Activated CD8-positive, alpha-beta memory T cell treated with anti-CD3 and anti-CD28 coated beads for 1 hour (primary cell): ENCODE measurements at places on chromosomes 16 and 17.

DNA sequence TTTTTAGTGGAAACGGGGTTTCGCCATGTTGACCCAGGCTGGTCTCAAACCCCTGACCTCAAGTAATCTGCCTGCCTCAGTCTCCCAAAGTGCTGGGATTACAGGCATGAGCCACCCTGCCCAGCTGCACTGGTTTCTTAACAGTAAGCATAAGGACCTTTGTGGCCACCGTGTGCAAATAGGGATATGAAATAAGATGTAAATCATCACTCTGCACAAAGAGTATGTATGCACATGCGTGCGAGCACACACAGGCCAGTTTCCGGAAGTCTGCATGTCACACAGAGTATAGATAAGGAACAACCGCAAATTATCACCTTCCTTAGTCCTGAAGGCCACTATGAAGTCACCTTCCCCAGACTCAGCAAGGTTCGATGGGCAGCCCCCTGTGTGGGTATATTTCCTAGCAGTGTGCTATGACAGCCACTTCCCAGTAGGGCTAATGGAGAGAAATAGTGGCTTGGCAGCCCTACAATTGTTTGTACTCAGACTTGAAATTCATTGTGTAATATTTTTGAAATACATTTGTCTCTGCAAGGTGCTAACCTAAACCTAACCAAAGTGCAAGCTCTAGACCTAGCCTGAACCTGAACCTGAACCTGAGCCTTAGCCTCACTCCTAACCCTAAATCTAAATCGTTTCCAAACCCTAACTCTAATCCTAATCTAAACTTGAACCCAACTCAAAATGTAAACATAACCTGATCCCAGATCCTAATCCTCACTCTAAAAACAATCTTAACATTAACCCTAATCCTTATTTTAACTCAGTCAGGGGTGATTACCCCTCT, 48.4 kb upstream of the SKAP1 start:
- no peak for DNase-seq

GRCh38 chr17:63356337-63356757, 89.8 kb downstream of the CYB561 start:
- no peak for DNase-seq

- DNase-seq, result no peak
These were observed 311.6 kb downstream of the FOXL1 start for GRCh38 chr16:86889974-86890373.

- DNase-seq, result no peak
These were observed 36.6 kb downstream of the C16orf78 start for GRCh38 chr16:49410226-49410625.

DNA sequence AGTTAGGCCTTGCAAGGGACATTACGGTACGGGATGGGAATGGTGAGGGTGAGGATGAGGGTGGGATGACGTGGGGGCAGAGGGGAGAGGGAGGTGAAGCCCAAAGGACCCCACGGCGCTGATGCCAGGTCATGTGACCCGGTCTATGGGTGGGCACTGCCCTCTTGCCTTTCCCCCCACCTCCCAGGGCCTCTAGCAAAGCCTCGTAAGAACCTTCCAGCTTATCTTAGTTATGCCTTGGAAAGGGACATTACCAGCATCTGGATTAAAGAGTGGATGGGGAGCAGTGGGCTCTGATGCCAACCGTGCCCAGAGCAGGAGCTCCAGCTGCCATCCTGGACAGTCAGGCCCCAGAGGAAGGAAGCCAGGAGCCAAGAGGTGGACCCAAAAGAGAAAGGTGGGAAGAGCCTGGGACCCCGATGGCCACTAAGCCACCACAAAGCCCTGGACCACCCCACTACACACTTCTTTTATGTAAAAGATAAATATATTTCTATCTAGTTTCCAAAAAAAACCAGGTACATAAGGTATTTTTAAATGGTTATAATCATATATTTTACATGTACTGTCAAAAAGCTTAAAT, 40.9 kb downstream of the TK2 start:
- no peak for DNase-seq

DNA sequence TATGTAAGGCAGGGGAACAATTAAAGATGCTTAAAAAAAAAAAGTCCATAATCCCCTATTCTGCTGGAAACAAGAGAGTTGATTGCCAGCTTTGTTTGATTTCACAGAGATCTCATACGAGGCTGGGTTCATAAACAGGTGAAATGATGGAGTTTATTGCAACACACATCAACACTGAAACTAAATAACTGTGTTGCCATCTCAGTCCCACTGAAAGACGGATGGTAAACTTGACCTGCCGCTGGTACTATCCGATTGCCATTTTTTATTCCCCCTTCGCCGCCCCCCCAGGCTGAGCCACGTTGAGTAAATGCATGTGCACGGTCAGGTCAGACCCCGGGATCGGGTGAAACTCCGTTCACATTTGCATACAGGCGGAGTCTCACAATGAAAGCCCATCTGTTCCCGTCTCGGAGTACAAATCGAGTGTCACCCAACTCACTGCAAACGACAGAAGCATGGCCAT, 119.2 kb downstream of the SKAP1 start:
- no peak for DNase-seq

GRCh38 chr17:74763565-74764387, 12.4 kb downstream of the NAT9 start:
- no peak for DNase-seq

- DNase-seq, result no peak
These were observed 183.0 kb downstream of the PHKB start for GRCh38 chr16:47644166-47644565.

GRCh38 chr17:69078864-69079263, 18.1 kb upstream of the ABCA9 start:
- DNase-seq, result no peak

GRCh38 chr16:86975445-86975844, 341.7 kb downstream of the C16orf95 start:
- DNase-seq, result no peak

- DNase-seq, result no peak
These were observed 6.3 kb upstream of the KCNG4 start for GRCh38 chr16:84245956-84246678.

DNA sequence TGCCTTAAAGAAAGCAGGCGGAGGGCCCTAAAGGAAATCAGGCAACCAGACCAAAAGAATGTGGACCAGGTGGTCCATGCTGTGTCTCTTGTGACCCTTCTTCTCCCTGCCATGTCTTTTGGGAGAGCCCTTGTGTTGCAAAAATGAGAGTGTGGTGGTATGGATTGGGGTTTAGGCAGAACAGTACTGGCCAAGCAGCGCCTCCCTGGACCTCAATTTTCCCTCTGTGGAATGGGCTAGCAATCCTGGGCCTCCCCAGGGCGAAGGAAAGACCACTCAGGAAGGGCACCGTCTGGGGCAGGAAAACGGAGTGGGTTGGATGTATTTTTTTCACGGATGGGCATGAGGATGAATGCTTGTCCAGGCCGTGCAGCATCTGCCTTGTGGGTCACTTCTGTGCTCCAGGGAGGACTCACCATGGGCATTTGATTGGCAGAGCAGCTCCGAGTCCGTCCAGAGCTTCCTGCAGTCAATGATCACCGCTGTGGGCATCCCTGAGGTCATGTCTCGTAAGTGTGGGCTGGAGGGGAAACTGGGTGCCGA, 7.6 kb upstream of the NLRC5 start:
- no peak for DNase-seq

- no peak for DNase-seq
These were observed 307.5 kb downstream of the CPPED1 start for GRCh38 chr16:12496186-12496585.
